ENCODE measurements at places on chromosomes 6 and 20. TPM values are rescaled to one million over a fixed set of nuclear protein-coding genes. Genes with fewer than 3 reads are reported as not detected.

Gene PAK5
- total RNA-seq: not detected

Gene RIPOR2
- 0.07 TPM for total RNA-seq

Gene SOX18
- not detected for total RNA-seq

Gene ABHD16B
- total RNA-seq: not detected

Gene C6orf89
- 20.2 TPM for total RNA-seq

Gene ID4
- total RNA-seq: 13.3 TPM

Gene EFCAB8
- 0.36 TPM for total RNA-seq

Gene SLC17A2
- not detected for total RNA-seq
